ENCODE measurements at places on chromosomes 2 and 18.
A peak's percentile ranks its signal among the peaks of the same experiment; 100 is the strongest.

DNA sequence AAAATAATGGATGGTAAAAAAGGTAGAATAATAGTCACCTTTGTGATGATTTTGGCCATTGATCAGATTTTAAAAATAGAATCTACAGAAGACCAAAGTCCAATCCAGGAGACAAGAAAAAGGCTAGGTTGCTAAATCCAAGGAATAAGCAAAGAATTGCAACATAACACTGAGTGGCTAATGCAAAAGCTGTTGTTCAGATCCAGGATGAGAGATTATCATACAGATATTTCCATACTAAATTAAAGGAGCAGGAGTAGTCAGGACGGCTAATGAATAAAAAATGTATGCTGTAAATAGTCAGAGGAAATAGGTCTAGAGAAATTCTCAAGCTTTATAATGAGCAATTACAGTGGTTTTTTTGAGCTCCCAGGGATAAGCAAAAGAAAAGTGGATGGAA, 745.9 kb upstream of the ACVR2A start:
- no peak for DNase-seq

GRCh38 chr18:77061946-77062517, 70.6 kb downstream of the MBP start:
- no peak for DNase-seq

GRCh38 chr18:78754311-78755043, 225.1 kb upstream of the SALL3 start:
- DNase-seq = no peak

GRCh38 chr2:46337208-46337994, 40.2 kb downstream of the EPAS1 start:
- no peak for DNase-seq

GRCh38 chr2:33606100-33606499, 7.0 kb upstream of the FAM98A start:
- no peak for DNase-seq

DNA sequence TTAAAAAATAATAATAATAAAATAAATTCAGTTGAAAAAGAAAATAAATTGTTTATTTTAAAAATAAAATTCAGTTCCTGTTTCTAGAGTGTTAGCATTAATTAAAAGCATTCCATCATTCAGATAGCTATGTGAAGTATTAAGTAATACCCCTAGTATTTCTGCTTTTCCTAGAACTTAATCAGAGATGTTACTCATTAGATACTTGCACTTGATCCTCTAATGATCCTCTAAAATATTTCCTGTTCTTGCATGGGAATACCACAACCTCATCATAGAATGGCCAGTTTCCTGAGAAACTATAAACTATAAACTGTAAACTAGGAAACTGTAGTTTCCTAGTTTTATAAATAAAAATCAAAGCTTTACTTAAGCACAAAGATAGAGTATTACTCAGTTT, 11.1 kb upstream of the CNNM3 start:
- no peak for DNase-seq

DNA sequence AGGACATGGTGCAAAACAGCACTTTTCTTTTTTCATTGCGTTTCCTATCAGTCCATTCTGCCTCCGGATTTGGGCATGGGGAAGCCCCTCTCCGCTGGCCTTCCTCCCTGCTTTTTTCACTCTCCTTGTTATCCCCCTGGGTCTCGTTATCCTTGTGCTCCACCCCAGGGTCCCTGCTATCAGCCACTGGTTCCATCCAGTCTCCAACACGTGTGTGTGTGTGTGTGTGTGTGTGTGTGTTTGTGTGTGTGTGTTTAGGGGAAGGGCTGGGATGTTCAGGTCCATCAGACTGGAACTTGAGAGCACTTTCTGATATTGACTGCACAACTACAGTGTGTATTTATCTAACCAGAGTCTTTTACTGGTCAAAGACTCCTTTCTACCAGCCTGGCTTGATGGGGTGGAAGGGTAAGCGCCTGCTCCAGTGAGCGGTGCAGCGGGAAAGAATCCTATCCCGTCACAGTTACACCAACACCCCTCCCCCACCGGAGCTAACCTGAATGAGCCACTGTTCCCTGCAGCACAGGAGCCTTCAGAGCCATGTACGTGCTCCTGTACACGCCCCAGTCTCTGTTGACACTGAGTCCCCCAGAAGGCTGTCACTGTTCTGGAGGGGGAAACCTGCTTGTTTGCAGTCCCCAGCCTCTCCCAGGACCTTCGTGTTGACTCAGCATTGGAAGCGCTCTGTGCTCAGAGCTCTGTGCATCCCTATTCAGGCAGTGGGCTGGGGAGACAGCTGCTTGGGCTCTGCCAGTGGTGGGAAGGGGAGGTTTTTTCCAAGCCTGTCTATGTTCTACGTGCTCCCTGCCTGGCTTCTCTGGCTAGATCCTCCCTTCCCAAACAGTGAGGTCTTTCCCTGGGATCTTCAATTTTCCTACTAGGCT, 4.6 kb downstream of the INHA start:
- no peak for DNase-seq

DNA sequence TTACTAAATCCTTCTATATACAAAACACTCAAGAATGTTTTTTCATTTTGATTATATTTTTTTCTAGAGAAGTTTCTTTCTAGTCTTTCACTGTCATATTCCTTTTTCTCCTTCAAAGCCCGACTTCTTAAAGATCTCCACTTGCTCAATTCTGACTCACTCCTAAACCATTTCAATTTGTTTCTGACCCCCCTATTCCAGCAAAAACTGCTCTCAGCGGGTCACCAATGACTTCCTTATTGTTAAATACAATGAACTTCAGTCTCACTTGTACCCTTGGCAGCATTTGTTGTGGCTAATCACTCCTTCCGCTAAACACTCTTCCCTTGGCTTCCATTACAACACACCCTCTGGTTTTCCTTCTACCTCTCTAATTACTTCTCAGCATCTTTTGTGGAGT, 111.1 kb upstream of the RBBP8 start:
- no peak for DNase-seq

GRCh38 chr2:96156011-96156820, 11.0 kb upstream of the DUSP2 start:
- DNase-seq = peak; percentile 30

GRCh38 chr18:72542342-72542741, 1.8 kb downstream of the CBLN2 start:
- DNase-seq = no peak

- DNase-seq = no peak
Observed at GRCh38 chr2:119255760-119256581, 32.3 kb downstream of the STEAP3 start.

DNA sequence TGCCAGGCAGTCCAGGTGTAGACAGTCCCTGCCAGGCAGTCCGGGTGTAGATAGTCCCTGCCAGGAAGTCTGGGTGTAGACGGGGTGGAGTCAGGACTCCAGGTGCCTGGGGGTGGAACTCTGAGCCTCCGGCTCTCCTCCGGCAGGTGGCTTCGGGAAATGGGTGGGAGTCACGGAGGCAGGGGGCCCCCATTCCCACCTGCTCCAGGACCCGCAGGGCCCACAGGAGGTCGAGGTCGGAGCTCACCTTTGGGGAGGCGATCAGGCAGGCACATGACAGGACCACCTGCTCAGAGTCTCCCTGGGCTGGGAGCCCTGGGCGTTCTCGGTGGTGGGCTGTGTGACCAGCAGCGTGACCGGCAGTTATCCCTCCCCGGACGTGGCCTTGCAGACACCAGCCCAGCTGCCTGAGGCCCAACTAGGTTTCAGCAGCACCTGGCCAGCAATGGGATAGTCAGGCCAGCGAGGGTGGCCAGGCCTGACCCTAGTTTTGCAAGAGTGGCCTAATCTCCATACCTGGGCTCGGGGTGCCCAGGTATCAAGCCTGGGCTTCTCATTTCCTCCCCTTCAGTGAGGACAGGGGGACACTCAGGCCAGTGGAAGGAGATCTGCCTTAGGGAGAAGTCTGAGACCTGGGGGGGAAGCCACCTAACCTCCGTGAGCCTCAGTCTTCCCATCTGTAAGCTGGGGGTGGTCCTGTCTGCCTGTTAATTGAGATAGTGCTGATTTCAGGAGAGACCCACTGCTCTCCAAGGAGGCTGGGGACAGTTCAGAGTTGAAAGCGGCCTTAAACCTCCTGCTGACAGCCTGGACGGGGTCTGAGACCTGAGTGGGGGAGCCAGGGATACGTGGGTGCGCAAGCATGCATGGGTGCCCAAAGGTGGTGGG, 13.2 kb downstream of the GPC1 start:
- no peak for DNase-seq

DNA sequence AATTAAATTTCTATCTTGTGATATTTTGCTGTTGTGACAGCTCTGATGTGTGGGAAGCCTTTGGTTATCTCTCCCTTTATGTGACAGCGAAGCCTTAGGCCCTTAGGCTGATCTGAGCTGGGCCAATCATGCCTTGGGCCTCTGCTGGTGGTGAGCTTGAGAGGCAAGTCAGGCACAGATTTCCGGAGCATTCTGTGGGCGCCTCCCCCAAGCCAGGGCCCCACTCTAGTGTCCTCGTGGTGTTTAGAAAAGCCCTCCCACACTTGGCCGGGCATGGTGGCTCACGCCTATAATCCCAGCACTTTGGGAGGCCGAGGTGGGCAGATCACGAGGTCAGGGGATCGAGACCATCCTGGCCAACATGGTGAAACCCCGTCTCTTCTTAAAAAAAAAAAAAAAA, 239.8 kb downstream of the SH3RF3 start:
- no peak for DNase-seq

- DNase-seq = no peak
Observed at GRCh38 chr2:16298866-16299265, 358.5 kb downstream of the MYCN start.
